Erythroblast (primary cell): ENCODE measurements at places on chromosomes 16 and 17.
A peak's percentile ranks its signal among the peaks of the same experiment; 100 is the strongest.

DNA sequence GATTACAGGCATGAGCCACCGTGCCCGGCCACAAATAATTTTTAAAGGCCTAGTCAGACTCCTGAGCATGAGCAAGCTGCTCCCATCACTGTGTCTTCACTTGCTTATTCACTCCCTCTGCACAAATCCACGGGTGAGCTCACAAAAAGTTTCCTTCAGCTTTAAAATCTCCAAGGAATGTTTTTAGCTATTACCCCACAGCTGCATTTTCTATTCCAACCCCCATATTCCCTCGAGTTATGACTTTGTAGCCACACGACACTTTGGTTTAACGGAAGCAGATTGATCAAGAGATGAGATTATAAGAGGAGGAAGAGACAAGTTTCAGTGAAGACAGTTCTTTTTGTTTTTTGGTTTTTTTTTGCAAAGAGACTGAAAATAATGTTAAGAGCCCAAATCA lies 49.1 kb upstream of the SLC25A19 start:
- DNase-seq: no peak

DNA sequence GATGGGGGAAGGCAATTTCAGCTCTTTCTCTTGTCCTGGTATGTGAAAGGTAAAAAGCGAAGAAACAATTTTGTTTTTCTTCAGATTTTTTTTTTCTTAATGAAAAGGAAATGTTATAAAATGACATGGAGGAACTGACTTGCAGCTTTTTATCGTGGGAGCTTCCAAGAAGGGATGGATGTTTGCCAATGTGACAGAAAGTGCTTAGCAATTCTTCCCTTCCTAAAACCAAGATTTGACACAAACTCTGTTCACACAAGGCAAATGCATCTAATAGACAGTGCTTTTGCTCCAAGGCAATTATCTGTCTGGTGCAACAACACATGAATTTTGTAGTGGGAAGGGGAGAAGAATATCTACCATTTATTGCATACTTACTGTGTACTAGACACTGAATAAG lies 988.5 kb downstream of the CDH11 start:
- DNase-seq: no peak

DNA sequence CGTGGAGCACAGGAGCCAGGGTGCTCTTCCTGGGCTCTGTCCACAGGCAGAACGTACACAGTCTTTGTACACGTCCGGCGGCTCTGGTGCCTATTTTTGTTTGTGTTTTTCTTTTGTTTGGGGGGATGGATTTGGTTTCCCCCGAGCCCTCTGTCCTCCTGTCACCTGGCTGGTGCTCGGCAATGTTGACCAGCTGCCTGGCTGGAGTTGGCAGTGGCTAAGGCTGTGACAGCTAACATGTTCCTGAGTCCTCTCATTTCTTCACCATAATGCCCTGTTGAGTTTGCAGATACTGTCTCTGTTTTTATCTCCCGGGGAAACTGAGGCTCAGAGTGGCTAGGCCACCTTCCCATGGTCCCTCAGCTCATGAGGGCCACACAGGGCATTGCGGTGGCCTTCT lies 25.7 kb downstream of the MAPT start:
- no peak for DNase-seq

GRCh38 chr17:78958641-78959127 lies 21.0 kb downstream of the LGALS3BP start:
- DNase-seq: peak; percentile 18

DNA sequence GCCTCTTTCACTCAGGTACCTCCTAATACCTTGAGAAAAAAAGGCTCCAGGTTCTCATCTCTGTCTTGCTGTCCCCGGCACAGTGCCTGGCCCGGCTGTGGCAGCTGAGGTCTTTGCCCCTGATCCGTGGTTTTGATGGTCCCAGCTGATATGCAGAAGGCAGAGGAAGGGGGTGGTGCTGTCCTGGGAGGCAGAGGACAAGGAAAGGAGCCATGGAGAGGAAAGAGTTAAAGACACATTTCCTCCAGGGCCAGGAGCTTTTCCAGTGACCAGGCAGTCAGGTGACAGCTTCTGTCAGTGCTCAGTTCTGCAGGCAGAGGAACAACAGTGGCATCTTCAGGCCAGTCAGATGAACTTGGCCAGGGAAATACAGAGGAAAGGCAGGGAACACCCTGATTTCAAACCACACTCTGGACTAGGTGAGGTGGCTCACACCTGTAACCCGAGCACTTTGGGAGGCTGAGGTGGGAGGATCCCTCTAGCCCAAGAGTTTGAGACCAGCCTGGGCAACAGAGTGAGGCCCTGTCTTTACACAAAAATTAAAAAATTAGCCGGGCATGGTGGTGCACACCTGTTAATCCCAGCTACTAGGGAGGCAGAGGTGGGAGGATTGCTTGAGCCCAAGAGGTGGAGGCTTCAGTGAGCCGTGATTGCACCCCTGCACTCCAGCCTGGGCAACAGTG lies 3.3 kb upstream of the COG1 start:
- peak; percentile 34 for DNase-seq

- DNase-seq: peak; percentile 53
Measured at GRCh38 chr16:66926171-66926947, 1.0 kb upstream of the RRAD start.

DNA sequence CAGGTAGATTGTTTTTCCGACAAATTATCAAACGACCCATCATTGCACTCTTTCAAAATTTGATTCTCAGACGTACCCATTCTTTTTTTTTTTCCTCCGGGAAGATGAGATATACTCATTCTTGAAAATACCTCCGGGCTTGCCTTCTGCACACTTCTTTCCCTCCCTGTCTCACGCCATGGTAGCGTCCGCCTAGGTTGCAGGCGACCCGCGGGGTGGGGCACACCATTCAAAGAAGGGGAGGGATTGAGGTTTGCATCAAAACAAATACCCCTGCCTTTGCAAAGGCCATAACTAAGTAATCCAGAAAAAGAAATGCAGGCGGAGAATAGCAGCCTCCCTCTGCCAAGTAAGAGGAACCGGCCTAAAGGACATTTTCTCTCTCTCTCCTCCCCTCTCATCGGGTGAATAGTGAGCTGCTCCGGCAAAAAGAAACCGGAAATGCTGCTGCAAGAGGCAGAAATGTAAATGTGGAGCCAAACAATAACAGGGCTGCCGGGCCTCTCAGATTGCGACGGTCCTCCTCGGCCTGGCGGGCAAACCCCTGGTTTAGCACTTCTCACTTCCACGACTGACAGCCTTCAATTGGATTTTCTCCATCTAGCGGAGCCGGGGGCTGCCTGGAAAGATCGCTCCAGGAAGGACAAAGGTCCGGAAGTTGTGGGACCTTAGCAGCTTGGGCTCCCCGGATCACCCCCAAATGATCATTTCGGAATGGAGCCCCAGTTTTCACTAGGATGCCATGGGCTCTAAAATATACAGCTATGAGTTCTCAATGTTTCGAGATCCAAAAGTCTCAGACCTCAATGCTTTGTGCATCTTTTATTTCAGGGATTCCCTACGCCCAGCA lies 843 bp downstream of the TP53 start:
- peak; percentile 97 for DNase-seq

DNA sequence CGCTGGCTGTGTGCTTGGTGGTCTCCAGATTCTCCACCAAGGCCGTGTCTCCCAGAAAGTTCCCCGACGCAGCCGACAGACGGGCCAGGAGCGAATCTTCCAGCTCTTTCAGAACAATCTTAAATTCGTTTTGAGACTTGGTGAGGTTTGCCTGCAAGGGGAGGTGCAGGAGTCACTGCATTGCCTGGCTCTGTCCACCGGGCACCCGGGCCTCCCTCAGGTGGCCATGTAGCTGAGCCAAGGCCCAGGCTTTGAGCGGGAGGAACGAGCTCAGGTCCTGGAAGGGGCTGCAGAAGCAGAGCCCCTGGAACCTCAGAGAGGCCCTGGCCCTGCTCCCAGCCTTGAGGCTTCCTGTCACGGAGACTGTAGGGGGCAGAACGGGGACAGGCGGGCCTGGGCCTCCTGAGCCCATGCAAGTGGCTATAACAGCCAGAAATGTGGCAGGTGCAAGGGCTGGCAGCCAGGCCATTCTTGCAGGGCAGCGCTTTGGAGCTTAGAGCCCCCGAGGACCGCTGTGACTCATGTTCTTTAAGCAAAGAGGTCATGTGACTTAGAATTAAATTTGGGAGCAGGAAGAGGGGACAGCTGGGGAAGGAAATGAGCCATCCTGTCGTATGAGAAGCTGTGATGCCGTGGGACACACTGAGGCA lies 72.4 kb downstream of the PGS1 start:
- no peak for DNase-seq

DNA sequence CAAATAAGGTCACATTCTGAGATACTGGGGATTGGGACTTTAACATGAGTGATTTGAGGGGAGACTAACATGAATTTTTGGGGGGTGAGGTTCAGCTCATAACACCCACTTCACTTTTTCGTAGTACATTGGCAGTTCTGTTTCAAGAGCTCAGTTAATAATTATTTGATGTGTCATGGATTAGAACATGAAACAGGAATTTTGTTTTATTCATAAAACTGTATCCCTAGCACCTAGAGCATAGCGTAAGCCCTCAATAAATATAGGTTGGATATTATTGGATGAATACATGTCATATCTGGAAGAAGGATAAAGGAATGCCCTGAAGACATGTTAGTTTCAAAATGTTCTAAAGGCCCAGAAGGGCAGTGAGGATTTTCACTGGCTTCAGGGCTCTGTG lies 119.8 kb downstream of the PRKCA start:
- no peak for DNase-seq

- DNase-seq: no peak
Measured at GRCh38 chr16:89312194-89312593, 94.7 kb downstream of the ZNF778 start.

DNA sequence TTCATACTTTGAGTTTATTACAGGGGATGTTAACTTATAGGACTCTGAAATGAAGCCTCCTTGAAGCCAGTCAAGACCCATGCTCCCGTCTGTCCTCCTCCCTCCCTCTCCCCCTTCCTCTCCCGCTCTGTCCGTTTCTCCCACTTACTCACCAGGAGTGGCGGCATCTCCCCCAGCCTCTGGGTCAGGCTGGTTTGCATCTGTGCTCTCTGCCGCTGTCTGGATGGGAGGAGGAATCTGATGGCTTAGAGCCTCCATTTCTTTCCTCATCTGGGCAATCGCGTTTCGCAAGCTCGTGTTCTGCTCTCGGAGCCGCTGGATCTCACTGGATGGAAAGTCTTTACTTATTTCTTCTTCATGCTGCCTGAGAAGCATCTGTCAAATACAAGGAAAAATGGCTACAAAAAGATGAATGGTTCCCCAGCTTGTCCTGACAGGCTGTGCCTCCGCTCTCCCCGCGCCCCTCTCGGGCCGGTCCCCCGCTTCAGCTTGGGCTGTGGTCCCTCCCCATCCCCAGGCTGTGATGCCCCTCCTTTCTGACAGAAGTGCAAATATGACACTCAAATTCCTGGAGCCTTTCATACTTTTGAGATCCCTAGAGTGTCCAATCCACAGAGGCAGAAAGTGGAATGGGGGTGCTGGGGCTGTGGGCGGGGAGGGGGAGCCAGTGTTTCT lies 40.0 kb downstream of the CCDC57 start:
- no peak for DNase-seq

DNA sequence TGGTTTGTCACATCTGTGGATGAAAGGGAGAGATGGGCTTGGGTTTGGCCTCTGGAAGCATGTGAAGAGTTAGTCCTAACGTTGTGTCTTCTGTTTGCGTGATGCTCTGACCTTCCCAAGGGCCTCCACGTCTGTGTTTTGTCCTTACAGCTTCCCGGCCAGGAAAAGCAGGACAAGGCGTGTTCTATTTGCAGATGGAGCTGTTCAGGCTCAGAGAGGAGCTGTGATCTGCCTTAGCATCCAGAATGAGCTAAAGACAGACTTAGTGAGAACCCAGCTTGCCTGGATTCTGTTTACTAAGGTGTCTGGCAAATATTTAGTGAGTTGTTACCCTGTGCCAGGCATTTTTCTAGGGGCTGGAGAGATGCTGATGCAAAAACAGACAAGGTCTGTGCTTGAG lies 282.1 kb downstream of the CBLN1 start:
- no peak for DNase-seq

- no peak for DNase-seq
Measured at GRCh38 chr16:84220851-84221250, 19.0 kb downstream of the KCNG4 start.

DNA sequence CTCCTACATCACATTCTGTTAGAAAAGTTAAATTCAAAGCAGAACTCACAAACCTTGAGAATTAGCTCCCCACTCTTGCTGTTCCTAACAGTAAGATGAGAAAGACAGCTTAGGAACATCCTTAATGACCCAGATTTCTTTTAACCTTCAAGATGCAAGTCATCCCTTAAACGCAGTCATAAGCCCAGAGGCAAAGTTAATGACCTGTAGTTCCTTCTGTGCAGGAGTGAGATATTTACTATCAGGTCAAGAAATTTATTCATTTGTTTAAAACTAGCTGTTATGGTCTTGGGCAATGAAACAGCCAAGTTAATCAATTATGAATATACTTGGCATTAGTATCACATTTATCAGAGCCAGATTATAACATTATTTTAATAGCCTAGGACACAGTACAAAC lies 37.1 kb downstream of the NXPH3 start:
- no peak for DNase-seq

- DNase-seq: peak; percentile 53
Measured at GRCh38 chr16:456891-457483, 31.5 kb downstream of the RAB11FIP3 start.

DNA sequence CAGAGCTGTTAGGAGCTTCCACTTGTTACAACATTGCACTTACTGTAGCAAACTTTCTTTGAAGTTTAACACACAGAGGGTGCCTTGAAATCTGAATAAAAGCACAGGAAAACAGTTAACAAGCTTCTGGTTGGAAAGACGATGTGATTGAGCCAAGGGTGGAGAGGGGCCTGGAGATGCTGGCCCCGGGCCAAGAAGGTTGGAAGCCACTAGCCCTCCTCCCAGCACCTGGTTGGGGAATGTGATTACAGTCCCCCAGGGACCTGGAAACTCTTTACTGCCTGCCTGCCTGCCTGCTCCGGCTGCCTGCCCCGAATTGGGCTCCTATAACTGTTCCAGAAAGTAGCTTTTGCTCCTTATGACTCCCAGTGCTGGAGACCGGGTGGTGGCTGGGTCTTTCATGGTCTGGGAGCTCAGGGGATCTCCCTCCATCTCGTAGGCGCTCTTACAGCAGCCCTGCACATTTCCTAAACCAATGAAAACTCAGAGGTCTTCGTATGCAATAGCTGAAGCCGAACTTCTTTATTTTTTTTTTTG lies 48.0 kb upstream of the ZFHX3 start:
- DNase-seq: no peak

GRCh38 chr17:30346221-30346795 lies 12.5 kb upstream of the TMIGD1 start:
- DNase-seq: no peak

DNA sequence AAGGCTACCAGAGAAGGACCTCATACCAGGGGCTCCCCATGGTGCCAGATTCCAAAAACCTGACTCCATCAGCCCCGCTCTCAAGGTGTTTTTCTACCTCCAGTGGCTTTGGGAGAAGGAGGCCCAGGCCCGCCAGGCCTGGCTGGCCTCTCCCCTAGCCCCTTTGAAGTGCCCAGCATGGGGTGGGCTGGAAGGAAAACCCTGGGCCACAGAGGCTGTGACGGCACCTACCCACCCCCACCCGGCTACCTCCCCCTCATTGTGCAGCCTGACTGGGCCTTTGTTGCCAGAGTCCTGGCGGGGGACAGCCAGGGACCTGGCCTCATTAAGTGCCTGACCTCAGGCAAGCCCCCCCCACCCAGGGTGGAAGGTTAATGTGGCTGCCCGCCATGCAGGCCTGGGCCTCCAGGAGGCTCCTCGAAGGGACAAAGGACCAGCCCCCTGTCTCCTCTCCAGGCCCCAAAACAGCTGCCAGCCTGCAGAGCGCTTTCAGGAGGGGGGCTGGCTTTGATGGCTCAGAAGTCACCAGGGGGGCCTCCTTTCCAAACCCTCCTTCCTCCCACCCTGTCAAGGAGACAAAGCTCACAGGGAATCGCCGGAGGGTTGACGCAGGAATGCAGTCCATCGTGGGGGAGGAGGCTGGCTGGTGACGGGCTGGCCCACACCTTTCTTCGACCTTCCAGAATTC lies 159.4 kb downstream of the ZNF423 start:
- DNase-seq: no peak
